ENCODE measurements at places on chromosomes 6 and 20.

DNA sequence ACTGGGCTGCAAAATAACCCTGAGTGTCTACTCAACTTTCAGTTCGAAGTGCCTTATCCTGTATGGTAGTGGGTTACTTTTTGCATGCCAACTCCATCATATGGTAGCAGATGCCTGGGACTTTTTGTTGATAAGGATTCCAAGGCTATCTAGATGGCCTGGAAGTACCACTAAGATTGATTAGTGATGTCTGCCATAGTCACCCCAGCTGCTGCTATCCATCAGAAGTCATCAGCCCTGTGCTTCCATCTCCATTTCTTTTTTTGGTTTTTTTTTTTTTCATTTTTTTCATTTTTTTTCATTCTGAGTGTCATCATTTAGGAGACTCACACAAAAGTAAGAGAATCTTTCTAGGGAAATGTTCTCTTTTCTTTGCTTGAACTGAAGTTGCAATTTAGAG lies 217.4 kb upstream of the PLCB4 start:
- no peak for DNase-seq

DNA sequence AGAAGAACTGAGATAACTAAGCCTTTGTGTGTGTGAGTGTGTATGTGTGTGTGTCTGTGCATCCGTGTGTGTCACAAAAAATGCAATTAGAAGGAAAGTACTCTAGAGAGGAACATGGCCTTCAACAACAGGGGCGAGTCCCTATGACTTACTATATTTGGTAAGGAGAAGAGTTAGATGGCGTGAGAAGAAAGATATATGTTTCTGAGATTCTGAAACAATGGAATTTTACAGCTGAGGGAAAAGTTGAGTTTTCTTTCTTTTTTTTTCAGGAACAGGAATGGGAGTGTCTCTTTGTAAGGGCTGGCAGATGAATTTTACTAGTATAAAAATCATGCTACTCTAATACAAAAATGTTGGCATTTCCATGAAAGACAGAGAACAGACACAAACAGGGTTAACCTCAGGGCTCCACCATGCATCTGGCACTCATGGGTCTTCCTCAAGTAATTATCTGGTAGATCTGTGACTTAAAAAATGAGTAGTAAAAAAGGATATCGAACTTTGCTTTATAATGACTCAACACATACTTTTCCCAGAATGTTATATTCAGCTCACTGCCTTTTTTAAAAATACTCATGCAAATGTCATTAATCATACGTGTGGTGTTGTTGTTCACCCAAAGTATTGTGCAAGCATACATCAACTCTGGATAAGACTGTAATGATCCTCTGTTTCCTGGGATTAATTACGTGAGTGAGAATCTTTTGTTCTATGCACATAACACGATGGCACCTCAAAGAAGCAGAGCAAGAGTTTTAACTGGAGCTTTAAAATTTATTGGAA lies 12.8 kb upstream of the SASH1 start:
- DNase-seq = no peak

- peak; percentile 65 for DNase-seq
These were observed 57.2 kb upstream of the ARID1B start for GRCh38 chr6:156719720-156720563.

DNA sequence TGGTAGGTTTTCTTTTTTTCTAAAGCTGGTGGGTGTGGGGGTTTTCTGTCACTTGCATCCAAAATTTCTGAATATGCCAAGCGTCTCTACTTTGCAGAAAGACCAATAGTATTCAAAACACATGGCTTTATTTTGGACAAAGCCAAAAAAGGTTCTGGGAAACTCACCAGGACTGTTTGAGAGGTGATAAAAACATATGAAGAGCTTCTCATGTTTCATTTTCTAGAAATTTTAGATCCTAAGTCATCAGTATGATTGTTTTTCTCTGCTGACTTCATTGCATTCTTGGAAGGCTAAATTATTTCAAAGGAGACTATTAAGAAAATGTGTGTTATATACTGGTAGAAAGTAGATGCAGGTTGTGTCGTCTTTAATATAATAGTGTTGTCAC lies 51.3 kb downstream of the GCLC start:
- DNase-seq = no peak

- DNase-seq = no peak
These were observed 95.3 kb downstream of the FOXO3 start for GRCh38 chr6:108655806-108656651.

DNA sequence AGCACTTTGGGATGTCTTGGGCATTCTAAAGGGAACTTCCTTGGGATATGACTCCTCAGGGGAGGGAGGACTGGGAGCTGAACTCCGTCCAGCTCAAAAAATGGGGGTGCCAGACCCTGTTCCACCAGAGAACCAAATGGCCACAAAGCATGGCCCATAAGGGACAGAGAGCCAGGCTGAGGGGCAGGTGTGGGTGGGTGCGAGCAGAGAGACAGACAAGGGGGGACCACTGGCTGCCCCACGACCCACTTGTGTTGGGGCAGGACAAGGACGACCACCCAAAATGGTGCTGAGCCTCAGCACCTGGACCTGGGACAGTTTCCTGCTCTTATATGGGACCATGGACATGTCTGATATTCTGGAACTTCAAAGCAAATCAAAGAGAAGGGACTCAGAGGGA lies 148.2 kb upstream of the MLN start:
- DNase-seq = no peak

DNA sequence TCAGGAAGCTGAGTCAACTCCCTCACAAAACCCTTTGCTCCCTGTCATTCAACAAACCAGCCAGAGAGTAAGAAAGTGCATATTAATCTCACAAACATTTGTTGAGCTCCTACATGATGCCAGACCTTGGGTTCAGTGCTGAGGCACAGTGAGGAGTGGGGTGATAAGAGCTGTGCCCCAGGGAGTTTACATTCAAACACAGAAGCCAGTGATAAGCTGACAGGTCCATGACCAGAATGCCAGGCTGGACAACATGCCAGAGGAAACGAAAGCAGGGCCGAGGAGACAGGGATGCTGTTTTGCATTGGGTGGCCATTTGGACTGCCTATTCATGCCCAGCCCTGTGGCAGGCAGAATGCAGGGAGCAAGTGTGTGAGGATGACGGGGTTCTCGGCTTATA lies 76.7 kb downstream of the LRFN2 start:
- DNase-seq = no peak

- no peak for DNase-seq
These were observed 221.3 kb downstream of the GRIK2 start for GRCh38 chr6:101614774-101615173.

DNA sequence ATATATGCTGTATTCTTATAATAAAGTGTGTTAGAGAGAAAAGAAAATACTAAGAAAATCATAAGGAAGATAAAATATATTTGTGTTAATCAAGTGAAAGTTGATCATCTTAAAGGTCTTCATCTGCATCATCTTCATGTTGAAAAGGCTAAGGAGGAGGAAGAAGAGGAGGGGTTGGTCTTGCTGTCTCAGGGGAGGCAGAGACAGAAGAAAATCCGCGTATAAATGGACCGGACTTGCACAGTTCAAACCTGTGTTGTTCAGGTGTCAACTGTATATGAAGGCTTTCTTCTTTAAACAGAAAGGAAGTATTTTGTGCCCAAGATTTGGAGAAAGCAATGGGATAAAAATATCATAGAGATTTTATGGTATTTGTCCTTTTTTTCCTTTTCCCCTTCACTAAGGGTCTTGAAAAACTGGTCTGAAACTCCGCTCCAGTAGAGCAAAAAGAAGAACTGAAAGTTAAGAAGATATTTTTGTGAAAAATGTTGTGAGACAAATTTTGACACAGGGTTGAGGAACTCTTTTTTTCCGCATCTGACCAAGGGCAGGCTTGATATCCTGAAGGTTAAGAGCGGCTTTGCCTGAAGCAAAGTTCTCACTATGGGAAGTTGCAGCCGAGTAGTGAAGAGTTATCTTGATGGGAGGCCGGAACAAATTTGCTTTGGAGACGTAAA lies 350.7 kb downstream of the LAMA2 start:
- DNase-seq = no peak

DNA sequence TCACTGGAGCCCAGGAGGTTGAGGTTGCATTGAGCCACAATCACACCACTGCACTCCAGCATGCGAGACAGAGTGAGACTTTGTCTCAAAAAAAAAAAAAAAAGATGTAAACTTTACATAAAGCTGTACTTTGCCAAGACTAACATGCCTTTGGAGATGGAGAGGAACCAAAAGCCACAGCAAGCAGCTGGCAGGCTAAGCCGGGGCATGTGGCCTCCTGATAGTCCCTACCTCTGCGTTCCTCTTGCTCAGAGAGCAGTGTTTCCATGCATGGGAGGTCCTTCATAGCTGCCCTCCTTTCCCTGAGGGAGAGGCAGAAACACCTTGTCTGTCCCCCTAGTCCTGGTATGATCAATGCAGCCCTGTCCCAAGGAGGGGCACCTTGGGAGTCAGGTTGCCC lies 35.2 kb downstream of the SPATA2 start:
- DNase-seq = no peak

- no peak for DNase-seq
These were observed 13.1 kb downstream of the LIN28B start for GRCh38 chr6:104969785-104970581.

- no peak for DNase-seq
These were observed 187.3 kb upstream of the JAG1 start for GRCh38 chr20:10861090-10861489.

DNA sequence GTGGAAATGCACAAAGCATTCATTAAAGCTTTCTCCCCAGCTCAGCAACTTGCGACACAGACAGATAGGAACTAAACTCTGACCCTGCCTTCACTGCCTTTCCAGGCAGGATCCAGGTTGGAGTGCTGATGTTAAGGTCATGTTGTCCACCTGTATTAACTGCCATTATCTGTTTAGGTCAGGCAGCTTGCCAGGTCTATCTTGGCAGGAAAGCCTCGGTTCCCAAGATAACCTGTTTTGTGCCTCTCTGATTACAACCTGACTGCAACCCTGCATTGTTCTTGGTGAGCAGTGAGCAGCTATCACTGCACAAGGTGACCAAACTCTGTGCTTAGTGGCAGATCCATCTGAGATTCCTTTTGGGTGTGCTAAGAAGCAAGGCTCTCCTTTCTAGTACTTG lies 23.2 kb upstream of the ELOVL2 start:
- no peak for DNase-seq

- no peak for DNase-seq
These were observed 203.2 kb upstream of the SMLR1 start for GRCh38 chr6:130624046-130624445.

GRCh38 chr6:50824552-50824951 lies 5.9 kb downstream of the TFAP2B start:
- DNase-seq = no peak

- peak; percentile 23 for DNase-seq
These were observed 18.9 kb upstream of the DSN1 start for GRCh38 chr20:36792422-36792821.

DNA sequence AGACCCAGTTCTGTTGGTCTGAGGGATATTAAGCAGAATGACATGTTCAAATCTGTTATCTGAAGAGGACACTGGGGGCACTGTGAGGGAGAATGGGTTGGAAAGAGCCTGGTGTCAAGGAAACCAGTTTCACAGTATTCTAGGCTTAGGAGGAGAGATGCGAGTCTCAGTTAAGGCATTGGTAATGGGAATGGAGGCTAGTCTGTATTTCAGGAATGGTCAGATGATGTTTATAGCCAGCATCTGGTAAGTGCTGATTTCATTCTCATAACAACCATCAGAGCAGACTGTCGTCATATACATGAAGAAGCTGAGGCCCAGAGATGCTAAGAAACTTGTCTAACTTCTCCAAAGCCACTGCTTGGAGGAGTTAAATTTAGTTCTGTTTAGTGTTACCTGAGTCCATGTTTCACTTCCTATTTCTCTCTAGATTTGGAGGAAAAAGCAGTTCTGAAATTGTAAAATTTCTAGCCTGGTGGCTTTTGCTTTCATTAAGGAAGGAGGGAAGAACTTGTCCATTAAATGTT lies 242.0 kb downstream of the ARID1B start:
- DNase-seq = no peak

GRCh38 chr20:23874747-23875146 lies 4.8 kb downstream of the CST5 start:
- DNase-seq = no peak

GRCh38 chr6:159533016-159533415 lies 160.0 kb downstream of the SOD2 start:
- no peak for DNase-seq

DNA sequence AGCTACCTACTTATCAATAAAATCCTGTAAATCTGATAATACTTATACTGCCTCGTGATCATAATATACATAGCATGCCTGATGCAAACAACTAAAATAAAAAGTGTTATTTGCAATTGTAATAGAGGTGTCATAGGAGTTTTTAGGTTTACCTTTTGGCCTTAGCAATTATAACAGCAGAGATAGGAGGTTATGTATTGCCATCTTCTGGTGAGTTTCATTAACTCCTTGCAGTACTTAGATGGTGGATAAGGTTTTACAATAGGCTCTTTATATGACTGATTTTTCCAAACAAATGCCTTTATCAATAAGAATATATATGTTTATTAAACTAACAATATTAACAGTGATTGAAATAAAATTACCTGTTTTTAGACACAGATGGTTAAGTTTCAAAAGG lies 27.8 kb upstream of the MYCT1 start:
- DNase-seq = no peak

- DNase-seq = no peak
These were observed 37.0 kb downstream of the MDFI start for GRCh38 chr6:41675176-41675775.
